Right lung (tissue), 10 donors: ENCODE measurements at places on chromosomes 16 and 17. TPM values are rescaled to one million over a fixed set of nuclear protein-coding genes. Genes with fewer than 3 reads are reported as not detected.

The CACNG5 gene
- not detected for polyA plus RNA-seq

The CLEC18A gene
- polyA plus RNA-seq = 0.48 TPM

The TBC1D10B gene
- 37.1 TPM for polyA plus RNA-seq

The CTRB1 gene
- polyA plus RNA-seq = not detected

The RAB37 gene
- polyA plus RNA-seq = 9.5 TPM

The PRAC2 gene
- polyA plus RNA-seq = not detected

The CA10 gene
- not detected for polyA plus RNA-seq

The RANGRF gene
- polyA plus RNA-seq = 34.5 TPM

The NOG gene
- 0.74 TPM for polyA plus RNA-seq

The TNFRSF13B gene
- polyA plus RNA-seq = not detected

The HOXB7 gene
- 7.4 TPM for polyA plus RNA-seq

The EEF2KMT gene
- polyA plus RNA-seq = 13.1 TPM

The TBX4 gene
- polyA plus RNA-seq = 204 TPM

The OR2C1 gene
- polyA plus RNA-seq = 0.64 TPM

The DYNC1LI2 gene
- polyA plus RNA-seq = 144 TPM

The MT3 gene
- polyA plus RNA-seq = not detected

The KRTAP1-5 gene
- polyA plus RNA-seq = not detected

The ABCA8 gene
- 112 TPM for polyA plus RNA-seq

The PPM1E gene
- 0.33 TPM for polyA plus RNA-seq

The BCAS3 gene
- 27.8 TPM for polyA plus RNA-seq

The PRR35 gene
- polyA plus RNA-seq = not detected

The HAGHL gene
- 3.1 TPM for polyA plus RNA-seq

The PLCG2 gene
- polyA plus RNA-seq = 8.3 TPM

The MT1E gene
- 15.0 TPM for polyA plus RNA-seq

The C16orf74 gene
- 12.9 TPM for polyA plus RNA-seq

The PGAP3 gene
- polyA plus RNA-seq = 33.1 TPM

The GCGR gene
- 0.13 TPM for polyA plus RNA-seq

The UBALD1 gene
- polyA plus RNA-seq = 34.0 TPM

The ABCC3 gene
- 37.4 TPM for polyA plus RNA-seq

The ACE gene
- 59.8 TPM for polyA plus RNA-seq

The BANP gene
- polyA plus RNA-seq = 26.6 TPM

The CRISPLD2 gene
- 12.0 TPM for polyA plus RNA-seq

The RHBDL3 gene
- 1.3 TPM for polyA plus RNA-seq

The WFIKKN2 gene
- 0.78 TPM for polyA plus RNA-seq

The LRRC36 gene
- 55.0 TPM for polyA plus RNA-seq

The CDRT15L2 gene
- polyA plus RNA-seq = not detected

The SLC5A11 gene
- polyA plus RNA-seq = not detected

The DNAI2 gene
- polyA plus RNA-seq = 3.5 TPM

The PIK3R6 gene
- polyA plus RNA-seq = 2.1 TPM

The WSB1 gene
- 394 TPM for polyA plus RNA-seq

The GPR179 gene
- 0.20 TPM for polyA plus RNA-seq

The MATCAP1 gene
- polyA plus RNA-seq = 52.8 TPM

The ATF7IP2 gene
- 8.8 TPM for polyA plus RNA-seq

The OTOA gene
- polyA plus RNA-seq = 0.11 TPM

The P3H4 gene
- 38.8 TPM for polyA plus RNA-seq

The TMED6 gene
- 2.3 TPM for polyA plus RNA-seq

The DBF4B gene
- polyA plus RNA-seq = 13.1 TPM

The MYO15A gene
- 2.2 TPM for polyA plus RNA-seq

The KRTAP4-9 gene
- not detected for polyA plus RNA-seq
